T47D (cell line): ENCODE measurements at places on chromosomes 1 and 21.

- no peak for DNase-seq
These were observed 13.8 kb downstream of the MIER1 start for GRCh38 chr1:66938613-66939012.

- no peak for DNase-seq
These were observed 342.1 kb downstream of the MATN1 start for GRCh38 chr1:30381266-30381665.

DNA sequence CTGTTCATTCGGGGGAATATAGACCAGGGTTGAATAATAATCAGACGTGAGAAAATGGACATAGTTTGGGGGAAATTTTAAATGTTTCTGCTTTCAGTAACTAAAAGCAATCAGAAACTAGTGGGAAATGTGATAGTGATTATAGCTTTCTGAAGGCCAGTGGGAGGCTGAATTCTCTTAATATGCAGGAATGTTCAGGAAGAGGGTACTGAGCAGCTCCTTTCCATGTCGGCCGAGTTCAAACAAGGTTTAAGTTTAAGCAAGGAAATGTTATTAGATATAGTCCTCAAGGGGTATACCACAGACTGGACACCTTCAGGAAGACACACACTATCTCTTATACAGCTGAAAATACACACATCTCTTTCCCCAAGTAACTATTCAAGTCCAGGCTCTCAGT is 105.5 kb downstream of the HHAT start:
- no peak for DNase-seq

DNA sequence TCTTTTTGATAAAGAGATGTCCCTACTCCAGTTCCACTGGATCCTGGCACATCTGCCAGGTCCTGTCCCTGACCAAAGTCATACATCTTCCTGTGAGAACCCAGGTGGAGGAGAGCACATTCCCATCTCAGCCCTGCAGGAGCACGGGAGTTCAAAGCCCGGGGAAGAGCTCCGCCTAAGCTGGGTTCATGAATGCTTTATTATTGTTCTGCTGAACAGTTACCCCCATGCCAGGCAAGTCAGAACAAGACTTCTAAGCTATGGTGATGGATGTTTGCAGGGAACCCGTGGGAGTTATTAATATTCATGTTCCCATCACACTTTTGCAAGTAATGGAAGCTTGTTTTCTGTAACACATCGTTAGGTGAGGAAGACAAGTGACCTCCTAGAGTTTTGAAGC is 62.9 kb downstream of the SEC16B start:
- no peak for DNase-seq

DNA sequence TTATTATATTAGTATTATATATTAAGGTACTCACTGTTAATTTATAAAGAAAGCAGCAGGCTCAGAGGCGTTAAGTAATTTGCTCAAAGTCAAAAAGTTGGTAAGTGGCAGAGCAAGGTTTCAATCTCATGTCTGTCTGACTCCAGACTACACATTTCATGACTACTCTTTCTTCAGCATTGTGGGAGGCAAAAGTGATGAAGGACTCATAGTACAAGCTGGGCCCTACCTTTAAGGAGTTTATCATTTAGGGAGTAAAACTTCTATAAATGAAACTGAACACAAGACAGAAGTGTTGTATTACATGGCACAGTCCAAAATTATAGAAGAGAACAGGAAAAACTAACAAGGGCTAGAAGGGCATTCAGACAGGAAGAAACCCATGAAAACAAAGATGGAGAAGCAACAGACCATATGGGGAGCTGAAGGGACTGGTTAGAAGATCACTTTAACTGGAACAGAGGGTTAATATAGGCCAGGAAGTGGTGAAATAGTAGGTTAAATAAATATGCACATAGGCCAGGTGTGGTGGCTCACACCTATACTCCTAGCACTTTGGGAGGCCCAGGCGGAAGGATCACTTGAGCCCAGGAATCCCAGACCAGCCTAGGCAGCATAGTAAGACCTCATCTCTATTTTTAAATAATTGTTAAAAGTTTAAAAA is 11.5 kb downstream of the SORT1 start:
- no peak for DNase-seq

- DNase-seq = peak; percentile 19
These were observed 52.1 kb downstream of the COL6A1 start for GRCh38 chr21:46033410-46034400.
